ENCODE measurements at places on chromosomes 2 and 18.

DNA sequence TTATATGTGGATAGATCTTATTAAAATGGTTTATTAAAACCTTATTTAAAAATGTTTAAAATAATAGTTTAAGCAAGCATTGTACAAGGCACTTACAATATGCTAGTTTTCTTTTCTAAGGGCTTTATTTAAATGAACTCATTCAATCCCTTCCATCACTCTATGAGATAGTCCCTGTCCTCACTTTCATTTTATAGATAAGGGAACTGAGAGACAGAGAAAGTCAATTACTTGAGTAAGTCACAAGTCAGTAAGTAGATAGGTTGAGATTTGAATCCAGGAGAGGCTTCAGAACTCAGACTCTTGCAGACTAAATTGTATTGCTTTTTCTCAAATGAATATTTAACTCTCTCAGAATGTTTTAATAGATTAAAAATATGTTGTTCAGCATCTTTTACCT, 95.2 kb downstream of the KLHL14 start:
- DNase-seq = no peak

GRCh38 chr2:8202132-8202531, 479.7 kb upstream of the ID2 start:
- DNase-seq = no peak

DNA sequence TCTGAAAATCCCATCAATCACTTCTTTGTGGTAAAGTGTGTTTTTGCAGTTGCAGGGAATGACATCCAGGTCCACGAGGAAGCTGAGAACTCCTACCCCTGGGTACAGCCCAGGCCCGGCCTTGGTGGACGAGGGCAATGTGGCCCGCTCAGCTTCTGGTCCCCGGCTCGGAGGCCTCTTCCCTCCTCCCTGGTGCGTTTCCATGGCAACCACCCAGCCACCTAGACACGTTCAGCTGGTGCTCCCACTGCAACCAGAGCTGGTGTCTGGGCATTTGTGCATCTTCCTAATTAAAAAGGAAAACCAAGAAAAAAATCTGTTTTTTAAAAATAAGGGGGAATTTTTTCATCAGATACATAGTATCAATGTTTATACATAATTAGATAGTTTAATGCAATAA, 603.6 kb upstream of the SALL3 start:
- DNase-seq = no peak

DNA sequence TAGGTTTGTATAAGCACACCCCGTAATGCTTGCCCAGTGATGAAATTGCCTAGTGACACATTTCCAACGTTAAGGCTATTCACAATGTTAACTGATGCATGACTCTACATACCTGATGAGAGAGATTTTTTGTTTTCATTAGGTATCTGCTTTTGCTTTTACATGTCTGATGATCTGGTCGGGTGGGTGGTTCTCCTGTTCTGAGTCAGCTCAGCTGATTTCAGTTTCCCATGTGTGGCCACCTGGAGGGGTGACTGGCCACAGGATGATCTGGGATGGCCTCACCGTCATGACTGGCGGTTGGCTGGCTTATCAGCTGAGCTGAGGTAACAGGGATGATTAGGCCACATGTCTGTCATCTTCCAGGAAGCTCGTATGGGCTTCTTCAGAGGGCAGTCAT, 33.8 kb upstream of the ACYP2 start:
- DNase-seq = peak; percentile 61

Measured in HT1080 (cell line).